Osteocyte (in vitro differentiated cells): ENCODE measurements at places on chromosomes 5 and 9.

GRCh38 chr5:24789611-24790351, 145.0 kb upstream of the CDH10 start:
- no peak for DNase-seq

DNA sequence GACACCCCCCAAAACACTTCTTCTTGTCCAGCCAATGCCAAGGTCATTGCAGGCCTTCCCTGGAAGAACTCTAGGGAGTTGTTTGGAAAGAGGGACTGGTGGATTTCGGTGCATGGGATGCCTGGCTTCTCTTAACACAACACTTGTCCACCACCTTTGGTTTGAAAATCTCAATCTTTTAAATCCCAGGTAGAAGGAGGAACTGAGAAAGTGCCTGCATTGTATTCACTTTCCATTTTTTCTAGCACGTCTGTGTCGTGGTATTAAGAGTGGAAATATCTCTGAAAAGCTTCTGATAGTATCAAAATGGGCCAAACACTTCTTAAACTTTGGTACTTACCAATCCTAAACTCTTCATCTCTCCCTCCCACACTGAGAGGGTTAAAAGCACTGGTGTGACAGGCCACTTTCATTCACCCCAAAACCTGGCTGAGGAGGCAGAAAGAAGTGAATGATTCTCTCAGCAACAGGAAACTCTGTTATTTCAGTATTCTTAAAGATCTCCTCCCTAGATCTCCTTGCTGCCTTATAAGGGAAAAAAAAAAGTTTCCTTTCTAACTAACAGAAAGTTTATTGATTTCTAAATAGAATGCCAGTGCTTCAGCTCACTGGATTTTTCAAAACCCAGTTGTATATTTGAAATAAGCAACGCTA, 3.9 kb upstream of the NFIB start:
- DNase-seq = no peak

GRCh38 chr5:130278136-130278535, 373.9 kb downstream of the CHSY3 start:
- no peak for DNase-seq

DNA sequence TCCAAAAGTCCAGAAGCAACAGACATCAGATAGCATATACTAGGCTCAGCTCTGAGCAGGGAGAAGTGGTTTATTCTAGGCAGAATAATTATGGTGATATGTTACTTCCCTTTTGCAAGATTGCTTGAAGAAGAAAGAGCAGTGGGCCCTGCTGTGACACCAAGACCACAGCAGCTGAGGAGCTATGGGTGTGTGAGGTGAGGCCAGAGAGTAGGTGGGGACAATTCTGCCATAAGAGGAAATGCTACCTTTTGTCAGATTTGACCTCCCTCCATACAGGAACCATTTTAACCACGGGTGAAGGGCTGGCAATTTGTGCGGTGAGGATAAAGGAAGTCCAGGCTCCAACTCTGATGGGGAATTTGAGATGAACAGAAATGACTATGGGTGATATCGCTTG, 51.3 kb downstream of the TNFSF15 start:
- DNase-seq = no peak

GRCh38 chr9:137475666-137476065, 16.5 kb upstream of the NSMF start:
- no peak for DNase-seq

DNA sequence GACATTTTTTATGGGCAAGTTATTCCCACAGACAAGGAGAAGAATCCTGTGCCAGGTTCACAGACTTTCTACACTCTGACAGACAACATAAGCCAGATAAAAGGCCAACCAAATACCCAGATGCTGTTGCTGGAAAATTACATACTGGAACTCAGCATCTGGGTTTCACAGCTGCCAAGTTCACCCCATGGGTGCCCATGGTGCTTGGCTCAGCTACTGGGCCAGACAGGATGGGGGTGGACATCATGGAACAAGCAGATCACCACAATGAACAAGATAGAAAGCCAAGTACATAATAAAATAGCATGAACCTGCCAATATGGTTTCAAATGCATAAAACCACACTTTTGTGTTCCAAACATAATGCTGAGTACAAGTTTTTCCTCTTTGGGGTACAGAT, 999.8 kb downstream of the NR2F1-AS1 start:
- DNase-seq = no peak

DNA sequence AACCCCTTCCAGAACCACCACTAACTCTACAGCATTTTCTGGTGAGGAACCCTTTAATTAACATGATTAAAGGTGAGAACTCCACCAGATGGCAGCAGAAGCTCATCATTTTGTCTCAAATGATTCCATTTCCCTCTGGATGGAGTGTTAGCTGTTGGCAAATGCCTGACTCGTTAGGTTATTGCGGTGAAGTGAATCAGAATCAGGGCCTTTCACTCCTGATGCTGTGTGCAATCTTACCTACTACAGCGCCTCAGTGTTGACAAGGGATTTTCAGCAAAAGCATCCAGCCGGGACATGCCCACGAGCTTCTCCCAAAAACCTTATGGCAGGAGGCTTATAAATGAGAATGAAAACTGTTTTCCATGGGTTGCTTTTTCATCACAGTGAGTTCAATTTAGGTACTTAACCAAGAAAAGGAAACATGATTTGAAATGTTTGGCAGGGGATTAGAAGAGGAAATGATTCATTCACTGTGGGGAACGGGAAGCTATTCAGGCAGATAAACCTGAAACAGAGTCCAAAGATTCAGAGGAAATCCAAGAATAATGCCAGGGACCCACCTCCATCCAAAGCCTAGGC, 48.0 kb upstream of the CAST start:
- no peak for DNase-seq

DNA sequence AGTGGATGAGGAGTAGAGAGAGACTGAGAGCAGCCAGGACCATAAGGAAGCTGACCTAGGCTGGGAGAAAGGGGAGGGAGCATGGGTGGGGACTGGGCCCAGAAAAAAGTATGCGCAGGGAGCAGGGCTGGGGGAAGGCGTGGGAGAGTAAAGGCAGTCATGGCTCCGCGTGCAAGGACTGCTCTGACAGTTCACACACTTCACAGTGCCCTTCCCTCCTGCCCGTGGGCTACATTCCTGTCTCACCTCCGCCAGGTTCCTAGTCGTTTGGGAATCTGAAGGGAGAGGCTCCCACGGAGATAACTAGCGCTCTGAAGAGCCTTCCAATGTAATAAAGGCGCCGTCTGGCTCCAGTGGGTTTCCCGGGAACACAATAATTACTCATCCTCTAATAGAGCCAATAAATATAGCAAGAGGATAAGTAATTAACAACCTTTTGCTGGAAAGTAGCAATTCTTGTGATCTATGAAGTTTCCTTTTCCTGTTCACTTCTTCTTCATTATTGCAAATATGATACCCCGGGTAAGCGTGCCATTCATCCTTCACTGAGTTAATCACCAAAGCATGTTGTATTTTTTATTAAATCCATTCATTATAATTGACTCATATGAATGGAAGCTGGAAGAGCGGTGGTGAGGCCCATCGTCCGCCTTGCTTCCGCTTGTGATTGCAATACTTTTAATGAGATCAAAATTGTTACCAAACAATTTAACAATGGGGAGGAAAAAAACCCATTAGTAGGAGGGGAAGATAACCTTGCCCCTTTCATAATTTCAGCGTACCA, 39.3 kb downstream of the TTLL11 start:
- DNase-seq = no peak

DNA sequence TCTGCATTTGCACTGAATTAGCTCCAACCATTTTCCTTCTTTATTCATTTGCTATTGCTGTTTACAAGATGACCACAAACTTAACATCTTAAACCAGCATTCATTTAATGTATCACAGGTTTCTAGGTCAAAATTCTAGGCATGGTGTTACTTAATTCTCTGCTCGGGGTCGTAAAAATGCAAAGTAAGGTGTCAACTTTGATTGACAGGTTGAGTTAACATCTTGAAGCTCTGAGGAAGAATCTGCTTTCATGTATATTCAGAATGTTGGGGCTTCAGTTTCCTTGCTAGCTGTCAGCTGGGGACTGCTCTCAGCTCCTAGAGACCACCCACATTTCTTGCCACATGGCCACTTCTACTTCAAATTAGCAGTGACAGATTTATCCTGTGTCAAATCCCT, 348.7 kb upstream of the GRIN3A start:
- no peak for DNase-seq
